ENCODE measurements at places on chromosomes 1 and 21. TPM values are rescaled to one million over a fixed set of nuclear protein-coding genes. Genes with fewer than 3 reads are reported as not detected.

OR2T2 gene
- not detected for total RNA-seq

DNA sequence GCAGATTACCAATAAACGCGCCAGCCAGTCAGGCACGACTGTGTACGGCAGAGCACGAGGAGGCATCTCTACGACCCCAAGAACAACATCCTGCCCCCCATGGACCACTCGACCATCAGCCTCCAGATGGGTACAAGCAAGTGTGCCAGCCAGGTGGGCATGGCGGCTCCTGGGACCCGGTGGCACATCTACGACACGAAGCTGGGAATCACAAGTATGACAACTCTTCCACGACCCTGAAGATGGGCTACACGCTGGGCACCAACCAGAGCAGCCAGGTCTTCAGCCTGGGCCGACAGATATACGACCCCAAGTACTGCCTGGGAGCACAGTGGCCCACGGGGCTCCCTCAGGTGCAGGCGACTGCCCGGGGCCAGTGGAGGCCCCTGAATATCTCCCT lies 217.6 kb downstream of the POTED start:
- no peak for DNase-seq

GRCh38 chr1:103517380-103518047 lies 8.0 kb upstream of the RNPC3 start:
- DNase-seq, result no peak

DNA sequence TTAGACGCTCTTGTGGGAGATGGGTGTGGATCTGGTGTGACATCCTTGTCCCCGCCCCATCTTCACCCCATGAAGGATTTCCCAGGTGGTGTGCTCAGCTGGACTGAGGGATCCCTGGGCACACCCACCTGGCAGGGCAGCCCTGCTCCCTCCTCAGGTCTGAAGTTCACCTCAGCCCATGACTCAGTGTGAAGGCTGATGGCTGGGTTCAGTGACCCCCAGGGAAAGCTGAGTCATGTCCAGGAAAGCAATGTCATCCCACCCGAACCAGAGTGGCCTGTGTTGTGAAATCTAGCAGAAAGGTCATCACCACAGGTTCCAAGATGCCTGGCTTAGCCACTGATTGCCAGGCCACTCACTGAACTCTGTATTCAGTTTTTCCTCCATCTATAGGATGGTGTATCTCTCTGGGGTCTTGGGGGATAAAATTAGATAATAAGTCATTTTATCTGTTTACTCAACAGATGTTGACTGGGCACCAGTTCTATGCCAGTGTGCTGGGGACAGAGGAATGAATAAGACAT lies 97.7 kb upstream of the JUN start:
- DNase-seq, result no peak

- DNase-seq, result no peak
Measured at GRCh38 chr1:94345148-94345721, 73.0 kb upstream of the ABCD3 start.

GRCh38 chr1:248416226-248416625 lies 13.4 kb downstream of the OR2T1 start:
- no peak for DNase-seq

DNA sequence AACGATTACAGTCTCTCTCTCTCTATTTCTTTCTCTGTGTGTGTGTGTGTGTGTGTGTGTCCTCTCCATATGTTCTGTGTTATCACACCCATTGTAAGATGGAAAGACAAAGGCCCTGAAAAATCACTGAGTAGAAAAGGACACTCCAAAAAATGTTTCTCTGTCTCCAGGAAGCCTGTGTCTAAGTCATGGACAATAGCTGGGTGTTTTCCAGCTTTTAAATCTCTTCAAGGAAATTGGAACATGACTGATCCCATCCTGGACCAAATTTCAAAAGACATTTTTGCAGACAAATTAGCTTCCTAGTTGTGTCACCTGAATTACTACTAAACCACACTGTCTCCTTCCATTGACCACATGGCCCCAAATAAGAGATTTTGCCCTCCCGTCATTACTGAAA lies 31.0 kb upstream of the LMX1A start:
- no peak for DNase-seq

- DNase-seq, result no peak
Measured at GRCh38 chr1:234631721-234632125, 21.7 kb upstream of the IRF2BP2 start.
